ENCODE measurements at places on chromosomes 12 and 14.

DNA sequence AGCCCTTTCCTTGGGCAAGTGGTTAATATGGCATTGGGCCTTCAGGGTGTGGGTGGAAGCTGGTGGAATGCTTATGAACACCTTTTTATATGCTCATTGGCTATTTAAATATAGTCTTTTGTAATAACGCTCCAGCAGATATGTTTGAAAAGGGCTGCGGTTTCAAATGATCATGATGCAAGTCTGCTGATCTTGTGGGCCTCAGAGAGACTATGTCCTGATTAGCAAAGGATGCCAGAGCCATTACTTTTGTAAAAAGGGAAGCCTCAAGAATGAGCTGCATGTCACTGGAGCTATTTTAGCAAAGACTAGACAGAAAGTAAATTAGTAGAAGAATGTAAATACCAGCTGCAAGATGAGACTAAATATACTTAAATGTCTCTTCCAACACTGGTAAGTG, 200.5 kb downstream of the GXYLT1 start:
- DNase-seq: no peak

DNA sequence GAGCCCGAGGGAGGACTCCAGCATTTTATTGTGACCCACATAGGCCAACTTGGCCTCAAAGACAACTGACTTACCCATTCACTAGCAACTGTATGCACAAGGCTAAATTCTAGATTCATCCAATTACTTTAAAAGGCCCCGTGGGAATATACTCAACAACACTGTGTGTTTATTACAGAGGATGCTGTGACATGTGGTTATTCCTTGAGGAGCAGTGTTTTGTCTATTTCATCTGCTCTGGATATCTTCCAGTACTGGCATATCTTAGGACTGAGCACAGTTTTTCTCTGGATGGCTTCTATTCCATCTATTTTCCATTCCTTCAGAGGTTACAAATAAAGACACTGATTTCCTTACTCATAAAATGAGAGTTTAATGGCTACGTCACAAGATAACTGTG, 87.2 kb upstream of the KRAS start:
- DNase-seq: no peak

DNA sequence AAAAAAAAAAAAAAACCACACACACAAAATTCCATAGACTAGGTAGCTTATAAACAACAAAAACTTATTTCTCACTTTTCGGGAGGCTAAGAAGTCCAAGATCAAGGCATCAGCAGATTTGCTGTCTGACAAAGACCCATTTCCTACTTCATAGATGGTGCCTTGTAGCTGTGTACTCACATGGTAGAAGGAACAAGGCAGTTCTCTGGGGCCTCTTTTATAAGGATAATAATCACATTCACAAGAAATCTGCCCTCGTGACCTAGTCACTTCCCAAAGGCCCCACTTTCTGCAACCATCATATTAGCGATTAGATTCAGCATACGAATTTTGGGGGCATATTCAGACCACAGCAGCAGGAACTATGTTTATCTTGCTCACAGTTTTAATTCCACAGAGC, 54.9 kb downstream of the STXBP6 start:
- DNase-seq: no peak

DNA sequence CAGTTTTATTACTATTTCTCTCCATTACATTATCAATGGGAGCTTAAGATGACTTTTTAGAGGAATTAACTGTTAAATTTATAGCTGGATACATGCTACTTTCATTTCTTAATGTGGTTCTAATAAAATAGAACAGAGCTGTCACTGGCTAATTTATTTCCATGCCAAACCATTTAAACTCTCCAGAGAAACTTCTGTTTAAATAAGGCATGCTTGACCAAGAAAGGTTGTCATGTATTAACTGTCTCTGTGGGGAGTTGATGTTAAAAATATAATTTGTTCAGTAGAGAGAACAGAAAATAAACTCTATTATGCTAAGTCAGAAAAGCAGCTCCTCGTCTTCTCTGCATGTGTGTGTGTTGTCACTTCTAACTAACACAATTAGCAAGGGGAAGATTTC, 447.4 kb downstream of the SLC16A7 start:
- no peak for DNase-seq

DNA sequence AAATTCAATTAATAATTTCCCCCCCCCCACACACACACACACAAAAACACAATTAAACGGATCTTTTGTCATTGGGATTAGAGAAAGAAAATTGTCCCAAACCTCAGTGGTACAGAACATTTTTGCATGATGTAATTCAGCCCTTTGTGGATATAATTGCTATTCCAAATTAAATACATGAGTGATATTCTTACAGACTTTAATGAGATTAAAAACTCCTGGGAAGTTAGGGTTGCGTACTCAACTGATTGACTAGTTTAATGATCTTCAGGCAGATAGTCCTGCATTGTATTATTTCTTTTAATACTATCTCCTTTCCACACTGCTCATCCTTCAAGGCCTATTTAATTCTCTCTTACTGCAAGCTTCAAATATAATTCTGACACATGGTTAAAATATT, 711.8 kb upstream of the LRFN5 start:
- no peak for DNase-seq

- DNase-seq: no peak
Observed at GRCh38 chr12:66196806-66197205, 7.8 kb downstream of the IRAK3 start.

GRCh38 chr12:54018468-54018984, 9.7 kb upstream of the HOXC6 start:
- DNase-seq: no peak

Measured in astrocyte of the cerebellum (primary cell).